ENCODE measurements at places on chromosomes 7 and 10.
A peak's percentile ranks its signal among the peaks of the same experiment; 100 is the strongest.

DNA sequence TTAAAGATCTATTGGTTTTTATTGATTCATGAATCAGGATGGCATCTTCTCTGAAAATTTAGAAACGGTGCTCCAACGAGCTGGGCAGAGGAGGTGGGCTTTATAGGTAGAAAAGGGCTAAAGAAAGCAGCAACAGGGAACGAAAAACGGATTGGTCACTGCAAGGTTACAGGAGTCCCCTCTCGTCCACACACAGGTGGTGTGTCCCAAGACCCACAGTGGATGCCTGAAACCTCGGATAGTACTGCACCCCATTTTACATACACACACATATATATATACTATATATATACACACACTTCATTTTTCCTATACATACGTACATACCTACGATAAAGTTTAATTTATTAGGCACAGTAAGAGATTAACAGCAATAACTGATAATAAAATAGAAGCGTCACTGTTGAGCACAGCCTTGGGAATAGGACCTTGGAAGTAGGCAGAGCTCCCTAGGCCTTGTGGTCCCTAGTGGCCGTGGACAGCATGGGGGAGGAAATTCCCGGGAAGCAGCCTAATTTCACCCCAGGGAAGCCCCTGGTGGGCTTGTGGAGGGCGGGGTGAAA is 737 bp upstream of the NUB1 start:
- no peak for DNase-seq

GRCh38 chr10:3897156-3897555 is 112.1 kb upstream of the KLF6 start:
- DNase-seq, result no peak

DNA sequence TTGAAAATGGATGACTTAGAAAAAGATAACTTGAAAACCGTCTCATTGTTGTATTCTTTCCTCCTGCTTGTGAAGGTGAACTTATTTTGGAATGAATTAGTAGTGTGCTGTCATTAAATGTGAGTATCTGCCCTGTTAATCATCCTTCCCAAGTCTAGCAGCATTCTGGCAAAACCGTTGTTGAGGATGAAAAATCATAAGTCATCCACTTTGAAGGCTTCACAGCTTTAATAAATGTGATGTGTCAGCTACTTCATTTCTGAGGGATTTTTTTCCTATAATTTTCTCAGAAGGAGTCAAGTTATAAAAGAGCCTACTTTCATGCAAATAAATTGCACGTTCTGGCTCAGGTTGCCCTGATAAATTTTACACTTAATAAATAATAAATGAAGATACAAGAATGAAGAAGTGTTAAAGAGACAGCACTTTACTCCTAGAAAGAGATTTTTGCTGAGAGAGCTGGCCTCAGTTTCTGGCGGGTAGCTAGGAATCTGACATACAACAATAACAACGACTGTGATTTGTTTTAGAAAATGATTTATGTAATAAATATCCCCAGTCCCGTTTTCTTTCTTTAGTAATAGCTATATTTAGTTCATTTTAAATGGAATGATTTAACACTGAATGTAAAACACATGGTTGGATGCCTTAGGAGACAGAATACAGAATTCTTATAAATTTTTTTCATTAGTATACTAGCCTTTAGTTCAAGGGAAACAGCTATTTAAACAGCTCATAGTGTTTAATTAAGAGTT is 516.5 kb upstream of the KLF6 start:
- no peak for DNase-seq

DNA sequence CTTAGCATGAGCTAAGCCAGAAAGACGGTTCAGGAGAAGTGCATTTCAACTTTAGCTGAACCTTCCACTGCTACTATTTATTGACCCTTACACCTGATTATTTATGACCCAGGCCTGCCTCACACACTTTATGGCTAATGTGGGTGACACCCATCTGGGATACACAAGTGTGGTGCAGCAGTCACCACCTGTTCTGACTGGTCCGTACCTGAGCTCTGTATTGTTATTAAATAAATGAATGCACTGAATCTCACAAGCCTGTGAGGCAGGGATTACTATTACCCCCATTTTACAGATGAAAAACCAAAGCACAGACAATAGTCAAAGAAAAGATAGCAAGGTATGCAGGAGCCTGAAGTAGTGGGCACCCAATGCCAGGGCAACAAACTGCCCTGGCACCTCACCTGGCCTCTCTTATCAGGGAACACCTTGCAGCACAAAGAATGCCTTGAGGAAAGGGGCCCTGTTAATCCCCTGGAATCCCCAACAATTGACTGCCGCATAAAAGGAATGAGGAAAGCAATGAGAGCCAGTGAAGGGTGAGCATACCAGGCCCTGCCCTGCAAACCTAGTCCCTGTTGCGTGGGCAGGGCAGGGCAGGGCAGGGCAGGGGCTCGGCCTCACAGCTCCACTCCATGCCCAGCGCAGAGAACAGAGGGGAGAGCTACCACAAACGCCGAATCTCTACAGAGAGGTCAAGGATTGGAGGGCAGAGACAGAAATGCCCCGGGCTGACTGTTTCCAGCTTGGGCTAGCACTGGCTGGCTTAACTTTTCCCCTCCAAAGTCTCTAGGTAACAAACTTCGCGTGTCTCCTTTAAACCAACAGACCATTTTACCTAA is 1.3 kb downstream of the ANXA11 start:
- DNase-seq, result no peak

DNA sequence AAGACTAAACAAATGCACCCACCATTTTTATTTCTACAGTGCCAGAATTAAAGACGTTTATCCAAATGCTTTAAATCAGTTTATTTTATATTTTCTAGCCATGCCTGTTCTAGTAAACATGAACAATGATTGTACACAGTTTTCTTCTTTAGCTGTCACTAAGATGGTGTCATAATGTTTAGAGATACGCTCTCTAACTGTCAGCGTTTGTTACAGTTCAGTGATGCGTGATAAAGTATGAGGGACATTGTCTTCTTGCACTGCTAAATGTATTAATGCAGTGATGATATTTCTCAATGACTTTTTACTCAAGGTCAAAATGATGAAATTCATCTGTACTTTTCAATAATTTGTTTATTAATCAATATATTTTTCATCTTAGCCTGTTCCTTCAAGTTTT is 513.6 kb downstream of the ATRNL1 start:
- DNase-seq, result no peak

GRCh38 chr7:50962281-50962883 is 179.7 kb upstream of the GRB10 start:
- DNase-seq, result no peak

DNA sequence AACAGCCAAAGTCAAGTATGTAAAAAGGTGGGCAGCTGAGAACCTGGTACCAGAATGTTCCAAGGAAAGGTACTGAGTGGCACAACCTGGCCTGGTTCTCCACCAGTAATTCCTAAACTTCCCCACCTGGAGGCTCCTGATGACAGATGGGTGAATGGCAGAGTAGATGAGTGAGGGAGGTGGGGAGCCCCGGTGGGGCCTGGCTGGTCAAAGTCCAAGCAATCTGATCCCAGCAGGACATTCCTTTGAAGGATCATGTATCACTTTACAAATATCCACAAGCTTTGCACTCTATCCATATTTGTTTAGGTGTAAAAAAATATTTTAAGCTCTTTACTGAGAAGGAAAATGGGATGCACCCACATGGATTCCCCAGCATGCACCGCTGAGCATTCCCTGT is 250.2 kb downstream of the DPP6 start:
- no peak for DNase-seq

- DNase-seq, result no peak
These were observed 281.1 kb downstream of the ELFN1 start for GRCh38 chr7:1951159-1951536.

DNA sequence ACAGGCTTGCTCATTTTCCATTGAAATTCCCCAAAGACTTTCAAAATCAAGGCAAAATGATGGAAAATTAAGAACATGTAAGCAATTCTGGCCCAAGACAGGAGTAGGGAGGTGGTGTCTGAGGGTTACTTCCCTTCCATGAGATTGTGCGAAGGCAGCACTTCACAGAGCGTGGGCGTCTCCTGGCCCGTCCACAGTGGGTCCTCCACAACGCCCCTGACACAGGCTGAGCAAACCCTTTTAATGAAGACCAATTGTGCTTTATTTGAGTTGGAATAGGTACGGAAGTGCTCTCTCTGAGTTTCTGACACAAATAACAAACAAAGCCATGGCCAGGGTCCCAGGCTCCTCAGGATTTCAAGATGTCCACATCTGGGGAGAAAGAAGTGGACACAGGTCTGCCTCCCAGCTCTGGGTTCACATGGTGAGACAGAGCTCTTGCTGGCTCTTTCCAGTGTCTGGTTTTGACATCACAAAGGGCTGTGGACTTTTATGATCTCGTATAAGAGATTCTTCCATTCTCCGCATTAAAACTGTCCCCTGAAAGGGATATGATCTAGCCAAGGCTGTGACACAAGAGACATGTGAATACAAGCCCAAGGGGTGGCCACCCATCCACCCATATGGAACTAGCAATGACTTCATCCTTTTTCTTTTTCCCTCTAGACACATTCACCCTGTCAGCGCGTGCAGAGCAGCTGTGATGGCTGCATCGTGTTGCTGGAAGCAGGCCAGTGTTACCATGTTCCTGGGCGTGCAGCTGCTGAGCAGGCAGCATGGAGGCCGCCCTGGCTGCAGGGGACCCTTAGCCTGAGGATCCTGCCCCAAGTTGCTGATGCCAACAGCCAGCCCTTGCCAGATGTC is 145.6 kb downstream of the ADAM12 start:
- no peak for DNase-seq

DNA sequence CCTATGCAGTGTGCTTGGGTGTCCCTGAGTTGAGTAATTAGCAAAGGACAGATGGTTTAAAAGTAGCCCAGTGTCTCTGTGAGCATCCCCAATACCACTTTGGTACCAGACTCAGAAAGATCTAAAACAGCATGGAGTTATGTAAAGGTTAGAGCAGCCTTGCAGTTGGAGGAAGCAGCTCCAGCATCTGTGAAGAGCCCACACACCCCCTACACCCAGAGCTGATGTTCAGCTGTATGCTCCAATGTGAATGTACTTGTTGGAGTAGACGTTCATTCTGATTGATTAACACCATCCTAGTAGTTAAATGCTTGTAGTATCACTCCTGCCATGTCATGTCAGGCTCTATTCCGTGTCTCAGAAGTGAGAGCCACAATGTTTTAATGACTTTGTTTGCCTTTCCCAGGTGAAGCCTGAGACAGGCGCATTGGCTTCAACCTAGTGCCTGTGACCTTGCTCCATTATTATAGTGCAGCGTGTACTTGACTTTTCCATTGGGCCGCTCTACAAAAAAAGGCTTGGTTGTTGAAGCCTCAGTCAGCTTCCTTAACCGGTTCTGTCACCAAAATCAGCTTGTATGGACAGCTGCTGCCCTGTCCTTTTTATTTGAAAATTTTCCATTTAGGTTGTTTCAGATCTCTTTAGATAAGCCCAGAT is 154.2 kb downstream of the LCOR start:
- no peak for DNase-seq

GRCh38 chr7:116180302-116180701 is 30.0 kb upstream of the TES start:
- DNase-seq, result peak; percentile 8

GRCh38 chr7:102845346-102845745 is 67.5 kb upstream of the LRRC17 start:
- DNase-seq, result no peak
